ENCODE measurements at places on chromosomes 5 and 9. TPM values are rescaled to one million over a fixed set of nuclear protein-coding genes. Genes with fewer than 3 reads are reported as not detected.

SHLD3 gene
- polyA plus RNA-seq, result 1.7 TPM

PPP2R2B gene
- 0.28 TPM for polyA plus RNA-seq

CARTPT gene
- polyA plus RNA-seq, result 0.85 TPM

ST8SIA4 gene
- polyA plus RNA-seq, result 3.1 TPM

CTXN3 gene
- not detected for polyA plus RNA-seq

SPRY4 gene
- 4.0 TPM for polyA plus RNA-seq

OR13D1 gene
- polyA plus RNA-seq, result not detected

FGFR4 gene
- 0.98 TPM for polyA plus RNA-seq

DMRT3 gene
- 0.79 TPM for polyA plus RNA-seq

CD74 gene
- 518 TPM for polyA plus RNA-seq

APBA1 gene
- 1.6 TPM for polyA plus RNA-seq

ADGRD2 gene
- not detected for polyA plus RNA-seq

FOXD4L5 gene
- not detected for polyA plus RNA-seq

IRX4 gene
- not detected for polyA plus RNA-seq

ARHGEF28 gene
- polyA plus RNA-seq, result 11.6 TPM

PLAC8L1 gene
- 0.24 TPM for polyA plus RNA-seq

ECSCR gene
- 80.6 TPM for polyA plus RNA-seq

PARP8 gene
- 5.8 TPM for polyA plus RNA-seq

PCDHB15 gene
- 3.2 TPM for polyA plus RNA-seq

NUTM2F gene
- not detected for polyA plus RNA-seq

KCNV2 gene
- polyA plus RNA-seq, result not detected

RNF183 gene
- not detected for polyA plus RNA-seq

MEGF9 gene
- 7.0 TPM for polyA plus RNA-seq

ANKRD31 gene
- polyA plus RNA-seq, result 0.08 TPM

CLIC3 gene
- 3.0 TPM for polyA plus RNA-seq

TNFSF8 gene
- 0.67 TPM for polyA plus RNA-seq
